ENCODE measurements at places on chromosomes 1 and 21. TPM values are rescaled to one million over a fixed set of nuclear protein-coding genes. Genes with fewer than 3 reads are reported as not detected.

Gene USH2A
- total RNA-seq: 0.03 TPM

GRCh38 chr1:114505148-114505561, 5.8 kb downstream of the TRIM33 start:
- DNase-seq: no peak

- no peak for DNase-seq
These were observed 99.6 kb downstream of the GABPA start for GRCh38 chr21:25834381-25834780.

- DNase-seq: no peak
These were observed 13.7 kb downstream of the HEATR1 start for GRCh38 chr1:236590553-236591150.

DNA sequence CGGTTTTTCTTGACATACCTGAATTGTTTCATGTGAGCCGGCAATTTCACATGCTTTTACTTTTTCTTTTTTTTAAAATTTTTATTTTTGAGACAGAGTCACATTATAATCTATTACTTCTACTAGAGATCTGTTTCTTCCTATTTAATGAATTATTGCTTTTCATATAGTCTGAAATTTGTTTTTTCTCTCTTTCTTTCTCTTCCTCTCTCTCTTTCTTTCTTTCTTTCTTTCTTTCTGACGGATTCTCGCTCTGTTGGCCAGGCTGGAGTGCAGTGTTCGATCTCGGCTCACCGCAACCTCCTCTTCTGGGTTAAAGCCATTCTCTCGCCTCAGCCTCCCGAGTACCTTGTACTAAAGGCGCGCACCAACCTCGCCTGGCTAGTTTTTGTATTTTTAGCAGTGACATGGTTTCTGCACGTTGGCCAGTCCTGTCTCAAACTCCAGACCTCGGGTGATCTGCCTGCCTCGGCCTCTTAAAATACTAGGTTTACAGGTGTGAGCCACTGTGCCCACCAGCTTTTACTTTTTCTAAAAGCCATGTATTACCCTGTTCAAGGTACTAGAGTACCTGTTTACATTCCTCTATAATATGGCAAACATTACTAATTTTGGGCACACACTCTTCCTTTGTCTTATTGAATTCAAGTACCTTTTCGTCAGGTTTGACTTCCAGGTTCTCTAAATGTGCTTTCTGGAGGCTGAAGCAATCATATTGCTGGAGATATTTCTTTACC, 86.5 kb upstream of the RHOU start:
- no peak for DNase-seq

- peak; percentile 70 for DNase-seq
These were observed 245.0 kb upstream of the B3GALT2 start for GRCh38 chr1:193431265-193431977.

- no peak for DNase-seq
These were observed 161.5 kb upstream of the KIAA0040 start for GRCh38 chr1:175354080-175354479.
